ENCODE measurements at places on chromosomes 1 and 21.

- peak; percentile 60 for DNase-seq
These were observed 3.0 kb downstream of the ATP2B4 start for GRCh38 chr1:203629507-203630082.

DNA sequence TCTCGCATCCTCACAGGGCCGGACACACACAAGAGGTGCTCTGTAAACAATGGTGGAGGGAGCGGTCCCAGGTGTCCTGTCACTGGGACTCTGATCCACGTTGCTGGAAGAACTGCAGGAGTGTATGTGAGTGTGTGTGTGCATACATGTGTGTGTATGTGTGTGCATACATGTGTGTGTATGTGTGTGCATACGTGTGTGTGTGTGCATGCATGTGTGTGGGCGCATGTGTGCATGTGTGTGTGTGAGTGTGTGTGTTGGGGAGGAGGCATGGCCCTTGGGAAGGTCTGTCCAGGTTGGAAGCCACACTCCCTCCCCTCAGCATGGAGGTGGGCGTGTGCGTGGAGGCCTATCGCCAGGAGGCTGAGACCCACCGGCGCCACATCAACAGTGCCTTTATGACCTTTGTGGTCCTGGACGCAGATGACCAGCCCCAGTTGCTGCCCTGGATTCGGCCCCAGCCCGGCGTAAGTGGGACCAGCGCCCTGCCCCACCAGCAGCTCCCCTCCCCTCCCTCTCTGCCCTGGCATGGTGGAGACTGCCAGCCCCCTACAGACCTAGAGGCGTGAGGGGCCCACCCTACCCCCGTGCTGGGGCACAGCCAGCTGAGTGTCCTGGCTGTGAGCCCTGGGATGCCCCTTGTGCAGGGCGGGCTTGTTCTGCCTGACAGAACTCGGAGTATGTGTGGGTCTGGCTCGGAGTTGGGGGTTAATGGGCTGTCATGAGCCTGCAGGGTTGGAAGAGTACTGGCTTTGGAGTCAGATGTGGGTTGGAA is 22.2 kb downstream of the FAM151A start:
- DNase-seq: no peak

DNA sequence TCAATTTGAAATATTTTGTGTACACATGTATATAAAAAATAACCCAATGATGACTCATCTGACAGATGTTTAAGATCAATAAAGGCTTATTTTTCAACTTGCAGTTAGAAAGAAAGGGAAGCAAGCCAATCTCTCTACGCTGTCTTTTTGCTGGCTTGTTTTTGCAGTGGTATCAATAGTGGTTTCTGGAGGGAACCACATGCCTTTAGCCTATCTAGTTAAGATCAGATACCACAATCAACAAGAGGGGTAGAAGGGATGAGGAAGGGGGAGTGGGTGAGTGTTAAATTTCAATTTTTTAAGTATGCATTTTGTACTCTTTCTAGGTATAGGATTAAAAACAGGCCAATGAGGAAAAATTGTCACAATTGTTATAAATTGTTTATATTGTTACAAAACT is 276.2 kb downstream of the KCNH1 start:
- no peak for DNase-seq

DNA sequence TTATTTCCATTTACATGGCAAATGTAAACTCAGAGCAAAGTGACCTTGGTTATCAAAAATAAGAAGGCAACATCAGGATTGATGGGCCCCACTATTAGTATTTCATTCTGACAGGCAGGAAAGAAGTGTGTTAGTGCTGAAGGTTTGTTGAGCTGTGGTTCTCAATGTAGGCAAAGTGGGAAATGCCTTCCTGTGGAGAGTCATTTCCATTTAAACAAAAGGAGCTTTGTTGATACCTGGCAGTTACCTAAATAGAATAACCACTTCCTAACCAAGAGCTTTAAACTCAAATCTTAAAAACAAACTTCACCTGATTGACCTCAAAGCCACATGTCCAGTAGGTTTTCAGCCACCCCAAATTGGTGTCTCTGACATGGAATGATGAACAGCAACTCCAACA is 579.9 kb upstream of the BEND5 start:
- DNase-seq: no peak

DNA sequence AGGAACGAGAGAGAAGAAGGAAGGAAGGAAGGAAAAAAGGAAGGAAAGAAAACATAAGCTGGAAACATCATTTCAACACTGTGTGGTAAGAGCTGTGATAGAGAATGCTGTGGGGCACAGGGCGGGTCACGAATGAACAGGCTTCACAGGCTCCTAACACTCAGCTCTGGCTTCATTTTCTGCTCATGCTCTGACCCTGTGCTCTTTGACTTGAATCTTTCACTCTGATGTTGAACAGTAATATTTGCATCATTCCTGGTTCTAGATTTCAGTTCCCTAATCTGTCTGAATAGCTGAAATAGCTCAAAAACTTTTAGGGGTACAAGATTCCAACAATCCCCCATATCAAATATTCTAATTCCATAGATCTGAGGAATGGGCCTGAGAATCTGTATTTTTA is 207.3 kb downstream of the LHX8 start:
- DNase-seq: no peak

- no peak for DNase-seq
These were observed 78.7 kb upstream of the TINAGL1 start for GRCh38 chr1:31497601-31498000.

DNA sequence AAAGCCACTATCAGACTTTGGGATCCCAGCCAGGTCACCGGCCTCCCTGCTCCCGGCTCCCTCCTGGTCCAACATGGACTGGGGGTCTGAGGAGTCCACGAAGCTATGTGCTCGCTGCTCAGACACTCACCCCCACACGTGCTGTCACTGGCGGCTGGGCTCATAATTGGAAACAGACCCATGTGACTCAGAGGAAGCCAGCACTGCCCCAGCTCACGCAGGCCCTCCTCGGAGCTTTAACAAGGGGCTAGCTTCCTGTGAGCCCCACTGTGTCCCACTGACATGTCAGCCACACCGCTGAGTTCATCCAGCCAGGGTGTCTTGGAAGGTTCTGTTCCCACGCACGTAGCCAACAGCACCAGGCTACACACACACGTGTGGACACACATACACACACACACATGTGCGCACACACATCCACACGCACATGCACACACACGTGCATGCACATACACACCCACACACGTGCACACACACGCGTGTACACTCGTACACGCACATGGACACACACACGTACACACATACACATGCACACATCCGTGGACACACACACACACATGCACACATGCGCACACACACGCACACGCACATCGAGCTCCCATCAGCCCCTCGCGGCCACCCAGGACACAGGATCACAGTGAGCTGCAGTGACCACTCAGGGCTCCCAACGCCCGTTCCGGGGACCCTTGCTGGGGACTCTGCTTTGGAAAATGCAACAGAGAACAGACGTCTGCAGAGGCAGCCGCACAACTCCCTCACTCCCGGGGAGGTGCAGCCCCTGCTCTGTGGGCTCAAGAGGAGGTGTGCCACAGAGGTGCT is 18.4 kb upstream of the COL6A2 start:
- DNase-seq: no peak

DNA sequence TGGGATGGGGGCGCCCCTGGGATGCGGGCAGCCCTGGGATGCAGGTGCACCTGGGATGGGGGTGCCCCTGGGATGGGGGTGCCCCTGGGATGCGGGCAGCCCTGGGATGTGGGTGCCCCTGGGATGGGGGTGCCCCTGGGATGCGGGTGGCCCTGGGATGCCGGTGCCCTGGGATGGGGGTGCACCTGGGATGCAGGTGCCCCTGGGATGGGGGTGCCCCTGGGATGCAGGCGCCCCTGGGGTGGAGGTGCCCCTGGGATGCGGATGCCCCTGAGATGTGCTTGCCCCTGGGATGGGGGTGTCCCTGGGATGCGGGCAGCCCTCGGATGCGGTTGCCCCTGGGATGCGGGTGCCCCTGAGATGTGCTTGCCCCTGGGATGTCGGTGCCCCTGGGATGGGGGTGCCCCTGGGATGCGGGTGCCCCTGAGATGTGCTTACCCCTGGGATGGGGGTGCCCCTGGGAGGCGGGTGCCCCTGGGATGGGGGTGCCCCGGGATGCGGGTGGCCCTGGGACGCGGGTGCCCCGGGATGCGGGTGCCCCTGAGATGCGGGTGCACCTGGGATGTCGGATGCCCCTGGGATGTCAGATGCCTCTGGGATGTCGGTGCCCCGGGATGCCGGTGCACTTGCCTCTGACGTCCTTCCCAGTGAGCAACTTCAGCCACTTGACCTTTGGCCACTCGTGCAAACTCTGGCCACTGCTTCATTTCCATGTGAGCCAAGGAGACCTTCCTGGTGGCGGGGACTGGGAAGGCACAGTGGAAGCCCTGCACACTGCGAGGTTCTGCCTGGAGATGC is 37.3 kb upstream of the SLC19A1 start:
- DNase-seq: no peak

DNA sequence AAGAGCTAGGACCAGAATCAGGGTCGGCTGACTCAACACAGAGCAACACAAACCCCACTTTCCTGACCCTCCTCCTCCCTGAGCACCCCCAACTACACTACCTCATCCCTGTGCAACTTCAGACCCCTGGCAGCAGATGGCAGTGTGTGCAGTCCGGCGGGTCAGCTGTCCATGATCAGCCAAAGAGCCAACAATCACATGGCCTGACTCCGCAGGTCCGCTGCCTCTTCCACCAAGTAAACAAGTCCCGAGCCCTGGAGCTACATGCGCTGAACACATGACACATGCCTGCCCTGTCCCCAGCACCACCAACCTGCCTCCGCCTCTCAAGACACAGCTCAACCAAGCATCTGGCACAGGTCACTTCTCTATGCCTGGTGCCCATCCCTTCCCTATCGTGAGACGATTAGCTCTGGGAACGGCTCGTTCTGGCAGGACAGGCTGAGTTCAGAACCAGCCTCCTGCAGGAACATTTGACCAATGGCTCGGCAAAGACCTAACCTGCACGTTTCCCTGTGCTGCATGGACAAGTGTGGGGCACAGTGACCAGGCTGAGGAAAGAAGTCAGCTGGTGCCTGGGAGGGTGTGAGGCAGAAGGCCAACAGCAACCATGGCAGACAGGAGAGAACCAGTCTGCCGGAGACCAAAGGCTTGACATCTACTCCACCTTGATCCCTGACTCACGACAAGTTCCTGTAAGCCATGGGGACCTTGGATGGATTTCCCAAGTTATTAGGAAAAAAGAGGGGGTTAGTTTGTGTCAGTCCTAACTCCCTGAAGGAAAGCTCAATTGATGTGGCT is 60.3 kb downstream of the CD46 start:
- DNase-seq: no peak

All from stimulated activated CD4-positive, alpha-beta T cell treated with anti-CD3 and anti-CD28 coated beads, Interleukin-4, amount 100 ng/mL, for 1 hour (primary cell).